ENCODE measurements at places on chromosomes 3 and 15.
A peak's percentile ranks its signal among the peaks of the same experiment; 100 is the strongest.

DNA sequence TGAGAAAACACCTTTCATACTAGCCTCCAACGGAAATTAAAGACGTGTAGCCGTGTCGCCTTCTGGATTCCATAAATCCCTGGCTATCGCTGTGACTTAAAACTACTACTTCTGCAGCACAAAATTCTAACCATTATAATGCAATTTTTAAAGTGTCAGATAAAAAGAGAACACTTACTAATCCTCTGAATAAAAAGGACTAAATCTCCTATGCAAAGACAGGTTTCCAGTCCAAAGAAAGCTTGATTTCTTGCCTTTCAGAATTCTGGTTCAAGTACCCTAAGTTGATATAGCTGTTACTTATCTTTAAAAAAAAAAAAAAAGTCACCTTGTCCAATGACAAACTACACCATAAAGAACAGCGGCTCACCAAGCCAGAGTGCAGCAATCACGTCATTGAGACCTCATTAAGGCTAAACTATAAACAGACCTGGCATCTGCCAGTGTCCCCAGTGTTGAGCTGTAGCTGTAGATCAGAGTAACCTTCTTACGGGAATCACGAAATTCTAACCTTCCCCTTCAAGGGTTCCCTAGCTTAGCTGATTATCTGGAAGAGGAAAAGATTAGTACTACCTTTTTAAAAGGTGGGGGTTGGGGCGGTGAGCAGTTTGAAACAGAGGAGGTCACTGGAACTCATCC lies 2.2 kb downstream of the ABCC5 start:
- peak; percentile 60 for DNase-seq

GRCh38 chr15:96029172-96029571 lies 301.3 kb upstream of the NR2F2 start:
- no peak for DNase-seq

DNA sequence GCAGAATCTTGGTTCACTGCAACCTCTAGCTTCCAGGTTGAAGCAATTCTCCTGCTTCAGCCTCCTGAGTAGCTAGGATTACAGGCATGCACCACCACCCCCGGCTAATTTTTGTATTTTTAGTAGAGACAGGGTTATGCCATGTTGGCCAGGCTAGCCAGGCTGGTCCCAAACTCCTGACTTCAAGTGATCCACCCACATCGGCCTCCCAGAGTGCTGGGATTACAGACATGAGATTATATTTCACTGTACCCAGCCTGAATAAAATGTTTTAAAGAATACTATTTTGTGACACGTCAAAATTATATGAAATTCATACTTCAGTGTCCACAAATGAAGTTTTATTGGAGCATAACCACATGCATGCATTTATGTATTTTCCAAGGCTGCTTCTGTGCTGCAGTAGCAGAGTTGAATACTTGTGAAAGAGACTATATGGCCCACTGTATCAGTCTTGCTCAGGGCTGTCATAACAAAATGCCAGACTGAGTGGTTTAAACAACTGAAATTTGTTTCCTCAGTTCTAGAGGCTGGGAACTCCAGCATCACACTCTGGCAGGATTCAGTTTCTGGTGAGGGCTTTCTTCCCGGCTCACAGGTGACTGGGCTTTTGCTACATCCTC lies 77.2 kb downstream of the PRTG start:
- DNase-seq: no peak

- peak; percentile 79 for DNase-seq
These were observed 29.0 kb upstream of the FURIN start for GRCh38 chr15:90839187-90840071.

DNA sequence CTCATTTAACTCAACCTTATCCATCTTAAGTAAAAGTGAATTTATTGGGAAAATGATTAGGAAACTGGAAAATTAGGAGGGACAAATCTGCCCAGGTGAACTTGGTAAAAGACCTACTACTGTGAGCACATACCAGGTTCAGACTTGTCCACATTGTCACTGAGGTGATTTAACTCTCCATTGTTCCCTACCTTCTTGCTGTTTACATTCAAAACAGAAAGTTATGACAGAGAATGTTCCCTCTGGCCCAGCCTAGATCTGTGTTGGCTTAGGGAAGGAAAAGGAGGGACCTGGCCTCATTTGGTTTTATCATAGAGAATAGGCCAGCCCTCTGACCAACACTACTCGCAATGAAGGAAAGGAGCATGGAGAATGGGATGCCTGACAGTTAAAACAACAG lies 117.6 kb downstream of the SATB1 start:
- DNase-seq: no peak

GRCh38 chr15:85036716-85037115 lies 55.1 kb downstream of the PDE8A start:
- no peak for DNase-seq

DNA sequence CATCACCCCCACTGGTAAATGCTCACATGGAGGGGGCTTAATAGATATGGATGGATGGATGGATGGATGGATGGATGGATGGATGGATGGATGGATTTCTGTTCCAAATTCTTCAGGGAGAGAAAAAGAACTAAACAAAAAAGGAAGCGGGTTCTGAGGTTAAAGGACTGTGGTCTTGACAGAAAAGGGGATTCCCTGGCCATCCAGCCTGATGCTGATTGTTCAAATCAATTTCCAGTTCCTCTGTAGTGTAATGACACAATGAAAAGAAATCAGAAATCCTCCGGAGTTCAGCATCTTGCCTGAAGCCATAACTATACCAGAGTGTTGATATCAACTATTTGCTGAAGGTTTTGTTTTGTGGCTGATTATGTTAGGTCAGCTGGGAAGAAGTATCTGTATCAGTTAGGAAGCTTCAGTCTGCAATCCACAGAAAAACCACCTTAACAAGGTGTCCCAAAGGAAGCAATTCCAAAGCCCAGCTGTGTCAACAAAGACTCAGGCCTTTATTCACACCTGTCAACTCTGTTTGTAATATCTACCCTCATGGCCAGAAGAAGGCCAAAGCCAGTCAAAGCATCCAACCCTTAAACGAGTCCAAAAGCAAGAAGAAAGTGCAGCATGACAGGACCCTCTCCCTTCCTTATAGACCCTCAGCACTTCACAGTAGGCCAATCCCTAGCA lies 24.5 kb upstream of the RASA2 start:
- DNase-seq: no peak

GRCh38 chr15:64000183-64000951 lies 45.9 kb downstream of the DAPK2 start:
- no peak for DNase-seq

DNA sequence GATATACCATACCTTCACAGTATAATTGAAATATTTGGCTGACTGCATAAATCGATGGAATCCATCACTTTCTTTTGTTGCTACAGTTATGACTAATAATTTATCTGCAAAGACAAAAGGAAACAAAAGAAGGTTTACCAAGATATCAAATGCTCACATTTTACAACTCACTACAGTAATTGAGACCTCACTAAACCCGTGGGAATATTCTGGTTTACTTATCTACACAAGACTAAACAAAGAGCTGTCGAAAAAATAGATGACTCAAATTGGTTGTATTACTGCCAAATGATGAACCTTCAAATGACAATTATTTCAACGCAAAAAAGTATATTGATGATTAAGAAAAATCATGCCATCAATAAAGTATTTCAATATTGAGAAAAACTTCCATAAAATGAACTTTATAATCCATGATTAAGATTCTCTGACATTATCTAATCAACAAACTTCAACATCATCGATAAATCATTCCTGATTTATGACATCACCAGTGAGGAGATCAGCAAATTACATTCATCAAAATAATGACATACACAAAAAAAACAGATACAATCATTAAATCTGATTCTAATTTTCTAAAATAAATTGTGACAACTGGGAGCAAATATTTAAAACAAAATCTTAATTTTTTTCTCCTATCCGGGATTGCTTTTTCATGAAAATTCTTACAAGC lies 36.7 kb downstream of the PLOD2 start:
- no peak for DNase-seq

DNA sequence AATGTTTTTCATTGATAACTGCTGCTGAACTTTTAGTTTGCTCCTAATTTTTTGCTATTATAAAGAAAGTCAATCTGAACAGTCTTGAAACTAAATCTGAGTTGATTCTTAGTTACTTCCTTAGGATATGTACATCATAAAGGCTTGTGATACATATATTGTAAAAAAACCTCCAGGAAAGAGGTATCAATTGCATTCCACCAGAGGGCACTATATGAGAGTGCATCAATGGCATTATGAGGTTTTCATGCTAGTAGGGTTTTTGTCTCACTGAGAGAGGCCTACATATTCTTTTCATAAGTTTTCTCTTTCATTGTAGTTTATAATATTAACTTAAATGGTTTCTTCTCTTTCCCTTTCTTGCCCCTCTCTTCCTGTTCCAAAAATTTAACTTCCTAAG lies 46.9 kb downstream of the PIK3R4 start:
- no peak for DNase-seq
